Activated naive CD4-positive, alpha-beta T cell treated with anti-CD3 and anti-CD28 coated beads, Interleukin-2, amount 50 U/mL, for 16 hours (primary cell): ENCODE measurements at places on chromosomes 11 and 22.

DNA sequence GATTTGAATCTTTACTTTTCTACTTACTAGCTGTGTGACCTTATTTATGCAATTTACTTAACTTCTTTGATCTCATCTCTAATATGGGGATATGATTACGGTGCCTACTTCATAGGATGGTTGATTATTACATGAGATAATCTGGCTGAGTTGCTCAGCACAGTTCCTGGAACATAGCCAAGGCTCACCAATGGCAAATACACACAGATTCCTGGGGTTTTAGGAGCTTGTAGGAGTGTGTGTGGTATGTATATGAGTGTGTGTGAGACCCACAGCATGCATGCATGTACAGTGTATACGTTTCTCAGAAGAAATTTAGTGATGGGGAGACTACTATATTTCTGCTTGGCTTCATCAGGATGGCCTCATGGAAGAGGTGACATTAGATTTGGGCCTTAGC, 256.9 kb downstream of the KIRREL3 start:
- DNase-seq: no peak

DNA sequence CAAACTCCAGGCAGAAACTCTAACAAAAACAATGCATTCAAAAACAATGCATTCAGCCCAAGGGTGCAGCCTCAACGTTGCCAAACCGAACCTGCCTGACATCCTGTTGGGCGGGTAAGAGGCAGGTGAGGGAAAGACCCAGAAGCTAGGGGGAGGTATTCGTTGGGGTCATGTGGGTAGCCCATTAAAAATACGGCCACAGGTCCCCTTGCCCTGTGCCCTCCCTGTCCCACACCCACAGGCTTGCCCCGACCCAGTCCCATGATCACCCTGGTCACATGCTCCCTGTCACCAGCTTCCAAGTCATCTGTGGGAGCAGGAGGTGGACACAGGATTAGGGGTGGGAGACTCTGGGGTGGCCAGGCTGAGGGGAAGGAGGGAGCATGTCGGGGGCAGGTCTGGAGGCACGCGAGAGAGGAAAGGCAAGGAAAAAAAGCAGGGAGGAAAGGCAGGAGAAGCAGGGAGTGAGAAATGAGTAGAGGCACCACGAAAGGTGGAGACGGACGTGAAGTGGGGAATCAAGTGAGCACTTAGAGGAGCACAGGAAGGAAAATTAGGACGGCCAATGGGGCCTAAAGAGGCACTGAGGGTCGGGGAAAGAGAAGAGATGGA, 683 bp downstream of the PLA2G6 start:
- DNase-seq: no peak

DNA sequence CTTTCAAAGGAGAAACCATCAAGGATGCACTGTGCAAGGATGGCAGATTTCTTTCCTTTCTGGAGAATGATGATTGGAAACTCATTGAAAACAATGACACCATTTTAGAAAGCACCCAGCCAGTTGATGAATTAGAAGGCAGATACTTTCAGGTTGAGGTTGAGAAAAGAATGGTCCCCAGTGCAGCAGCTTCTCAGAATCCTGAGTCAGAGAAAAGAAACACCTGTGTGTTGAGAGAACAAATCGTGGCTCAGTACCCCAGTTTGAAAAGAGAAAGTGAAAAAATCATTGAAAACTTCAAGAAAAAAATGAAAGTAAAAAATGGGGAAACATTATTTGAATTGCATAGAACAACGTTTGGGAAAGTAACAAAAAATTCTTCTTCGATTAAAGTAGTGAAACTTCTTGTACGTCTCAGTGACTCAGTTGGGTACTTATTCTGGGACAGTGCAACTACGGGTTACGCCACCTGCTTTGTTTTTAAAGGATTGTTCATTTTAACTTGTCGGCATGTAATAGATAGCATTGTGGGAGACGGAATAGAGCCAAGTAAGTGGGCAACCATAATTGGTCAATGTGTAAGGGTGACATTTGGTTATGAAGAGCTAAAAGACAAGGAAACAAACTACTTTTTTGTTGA, 9.8 kb downstream of the FAM111A start:
- no peak for DNase-seq

DNA sequence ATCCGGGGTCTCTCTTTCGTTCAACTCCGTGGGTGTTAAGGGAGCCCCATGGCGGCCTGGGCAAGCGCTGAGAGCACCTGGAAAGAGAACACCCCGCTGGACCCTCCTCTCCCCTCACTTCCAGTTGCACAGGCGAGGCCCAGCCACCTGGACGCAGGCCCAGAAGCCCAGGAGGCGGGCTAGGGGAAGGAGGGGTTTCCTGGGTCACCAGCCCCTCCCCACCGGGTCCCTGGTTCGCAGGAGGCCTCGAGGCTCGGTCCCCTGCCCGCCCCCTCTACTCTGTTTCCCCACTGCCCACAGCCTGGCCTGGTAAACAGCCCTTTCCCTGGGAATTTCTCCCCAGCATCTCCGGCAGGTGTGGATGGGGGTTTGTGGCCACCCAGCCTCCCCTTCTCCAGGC, 8.5 kb upstream of the NFAM1 start:
- DNase-seq: no peak

GRCh38 chr11:70421123-70421522, 22.8 kb downstream of the CTTN start:
- no peak for DNase-seq

- DNase-seq: no peak
Measured at GRCh38 chr11:13551834-13552233, 56.0 kb upstream of the PTH start.

- DNase-seq: no peak
Measured at GRCh38 chr11:85867751-85868150, 12.6 kb downstream of the CCDC83 start.

GRCh38 chr11:59602432-59602831, 13.1 kb downstream of the OSBP start:
- DNase-seq: no peak

DNA sequence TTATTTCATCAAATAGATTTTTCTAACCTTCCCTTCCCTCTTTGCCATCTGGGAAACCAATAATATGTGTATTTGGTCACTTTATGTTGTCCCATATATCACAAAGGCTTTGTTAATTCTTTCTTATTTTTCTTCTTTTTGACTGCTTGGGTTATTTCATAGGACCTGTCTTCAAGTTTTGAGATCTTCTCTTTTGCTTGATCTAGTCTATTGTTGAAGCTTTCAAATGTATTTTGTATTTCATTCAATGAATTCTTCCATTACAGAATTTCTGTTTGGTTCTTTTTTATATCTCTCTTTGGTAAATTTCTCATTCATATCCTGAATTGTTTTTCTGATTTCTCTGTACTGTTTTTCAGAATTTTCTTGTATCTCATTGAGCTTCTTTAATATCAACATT, 132.1 kb downstream of the FCHSD2 start:
- no peak for DNase-seq

DNA sequence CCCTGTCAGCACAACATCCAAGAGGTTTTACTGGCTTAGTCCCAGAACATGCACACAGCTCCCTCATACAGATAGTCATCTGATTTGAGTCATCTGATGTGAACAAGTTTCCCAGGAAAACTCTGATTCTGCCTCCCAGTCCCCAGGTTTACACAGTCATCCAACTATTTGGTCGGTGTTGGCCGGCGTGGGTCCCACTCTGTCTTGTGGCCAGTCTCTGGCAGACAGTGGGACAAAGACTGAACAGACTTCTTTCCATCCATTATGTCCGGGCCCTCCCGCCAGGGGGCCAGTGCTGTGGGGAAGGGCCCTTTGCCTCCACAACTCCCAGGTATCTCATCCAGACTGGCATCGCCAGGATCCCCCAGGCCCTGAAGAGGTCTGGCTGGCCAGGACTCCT, 60.0 kb downstream of the BTG4 start:
- no peak for DNase-seq

GRCh38 chr22:47423861-47424820, 661.7 kb downstream of the TBC1D22A start:
- DNase-seq: no peak

DNA sequence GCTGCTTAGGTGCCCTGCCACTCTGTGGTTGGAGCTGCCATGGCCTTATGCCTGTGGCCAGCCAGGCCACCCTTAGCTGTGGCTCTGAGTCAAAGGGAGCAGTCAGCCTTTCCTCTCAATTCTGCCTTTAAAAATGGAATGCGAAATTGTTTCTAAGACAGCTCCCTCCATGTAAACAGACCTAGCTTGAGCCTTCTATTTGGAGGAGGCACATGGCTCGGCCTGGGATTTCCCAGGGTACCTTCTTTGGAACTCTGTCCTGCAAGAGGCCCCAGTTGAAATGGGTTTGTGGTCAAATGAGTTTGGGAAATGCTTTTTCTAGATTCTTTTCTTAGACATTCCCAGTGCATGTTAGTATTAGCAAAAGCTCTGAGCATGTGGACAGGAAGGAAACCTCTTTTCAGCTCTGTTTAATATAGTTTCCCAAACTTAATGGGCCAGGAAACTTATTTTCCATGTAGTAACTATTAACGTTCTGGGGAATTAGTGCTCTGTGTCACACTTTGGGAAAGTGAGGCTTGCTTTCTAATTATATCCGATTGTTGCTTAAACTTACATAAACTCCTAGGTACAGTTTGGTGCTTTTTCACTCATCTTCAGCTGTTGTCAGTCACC, 7.8 kb downstream of the PHOX2A start:
- no peak for DNase-seq

- DNase-seq: no peak
Measured at GRCh38 chr11:104531075-104531474, 367.1 kb upstream of the PDGFD start.

DNA sequence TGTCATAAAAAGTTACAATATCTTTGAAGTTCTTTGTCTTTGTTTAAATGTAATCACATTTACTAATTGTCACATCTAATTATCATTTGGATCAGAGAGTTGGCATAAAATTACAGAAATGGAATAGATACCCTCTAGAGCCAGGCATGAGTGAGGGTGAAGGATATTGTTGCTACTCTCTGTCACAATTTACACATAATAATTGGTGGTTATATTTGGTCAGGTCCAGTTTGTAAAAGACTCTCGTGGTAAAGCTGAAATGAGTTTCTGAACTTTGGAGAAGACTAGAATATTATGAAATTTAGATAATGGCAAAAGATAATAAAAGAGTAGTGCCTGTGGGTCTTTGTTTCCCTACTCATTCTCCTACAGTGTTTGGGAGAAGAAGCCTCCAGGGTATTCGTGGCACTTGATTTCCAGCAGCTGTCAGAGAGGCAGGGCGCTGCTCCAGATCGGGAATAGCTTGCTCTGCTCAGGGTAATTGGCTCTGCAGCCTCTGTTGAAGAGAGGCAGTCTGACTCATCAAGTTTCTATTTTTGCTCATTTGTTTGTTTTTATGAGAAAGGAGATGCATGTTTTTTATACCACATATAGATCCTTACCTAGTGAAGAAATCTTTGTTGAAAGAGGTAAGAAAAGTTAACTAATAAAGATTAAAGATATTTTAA, 349.9 kb downstream of the CNTN5 start:
- no peak for DNase-seq
